Activated gamma-delta T cell (primary cell): ENCODE measurements at places on chromosomes 6 and 20.

- no peak for DNase-seq
These were observed 115.0 kb downstream of the IRF4 start for GRCh38 chr6:506508-506907.

- DNase-seq: no peak
These were observed 350.0 kb downstream of the QKI start for GRCh38 chr6:163764565-163764964.

DNA sequence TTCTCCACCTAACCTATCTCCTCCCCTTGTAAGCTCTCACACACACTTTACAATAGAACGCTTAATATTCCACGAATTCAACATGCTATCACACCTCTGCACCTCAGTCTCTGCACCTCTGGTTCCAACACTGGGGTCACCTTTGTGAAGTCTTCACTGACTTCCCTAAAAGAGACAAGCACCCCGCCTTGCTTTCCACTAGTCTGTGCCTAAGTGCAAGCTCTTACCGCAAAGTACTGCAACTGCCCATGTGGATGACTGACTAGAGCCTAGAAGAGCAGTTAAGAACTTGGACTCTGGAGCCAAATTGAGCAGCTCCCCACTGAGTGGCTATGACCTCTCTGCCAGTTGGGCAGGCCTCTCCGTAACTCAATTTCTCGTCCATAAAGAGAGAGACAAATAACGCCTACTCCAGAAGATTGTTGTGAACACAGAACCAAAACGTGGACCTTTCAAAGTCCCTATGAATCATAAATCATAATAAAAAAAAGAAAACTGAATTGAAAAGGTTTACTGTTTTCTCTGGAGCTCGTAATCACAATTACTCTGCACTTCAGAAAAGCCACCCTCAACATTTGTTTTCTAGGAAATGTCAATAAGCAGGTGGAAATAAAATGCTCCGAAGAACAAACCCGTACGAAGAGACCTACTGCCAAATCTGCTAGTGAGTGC, 1.2 kb downstream of the IFNGR1 start:
- DNase-seq: no peak

GRCh38 chr6:51788121-51788520, 299.3 kb downstream of the PKHD1 start:
- DNase-seq: no peak

DNA sequence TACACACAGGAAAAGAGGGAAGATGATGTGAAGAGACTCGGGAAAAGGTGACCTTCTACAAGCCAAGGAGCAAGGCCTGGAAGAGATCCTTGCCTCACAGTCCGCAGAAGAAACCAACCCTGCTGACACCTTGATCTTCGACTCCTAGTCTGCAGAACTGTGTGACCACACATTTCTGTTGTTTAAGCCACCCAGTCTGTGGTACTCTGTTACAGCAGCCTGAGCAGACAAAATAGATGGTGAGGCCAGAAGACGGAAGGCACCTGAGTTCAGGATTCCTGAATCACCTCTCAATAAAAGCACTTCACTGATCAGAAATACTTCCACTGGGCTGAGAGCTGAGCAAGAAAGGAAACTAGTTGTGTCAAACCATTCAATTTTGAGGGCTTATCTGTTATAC, 103.3 kb downstream of the BACH2 start:
- no peak for DNase-seq
